ENCODE measurements at places on chromosomes 4 and X.

DNA sequence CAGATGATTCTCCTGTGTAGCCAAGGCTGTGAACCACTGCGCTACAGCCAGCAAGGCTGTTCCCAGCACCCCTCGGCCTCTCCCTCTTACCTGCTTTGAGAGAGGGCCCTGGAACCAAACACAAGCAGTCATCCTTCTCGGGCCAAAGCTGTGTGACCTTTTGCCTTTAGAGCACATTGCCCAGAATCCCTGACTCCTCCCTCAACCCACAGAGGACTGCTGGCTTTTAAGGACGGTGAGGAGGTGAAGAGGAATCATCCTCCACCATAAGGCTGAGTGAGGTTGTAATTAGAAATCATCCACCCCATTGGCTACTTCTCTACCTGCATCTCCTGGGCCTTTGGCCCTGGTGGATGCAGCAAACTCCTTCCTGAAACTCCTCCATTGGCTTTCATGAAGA lies 93.6 kb upstream of the PJA1 start:
- DNase-seq = no peak

DNA sequence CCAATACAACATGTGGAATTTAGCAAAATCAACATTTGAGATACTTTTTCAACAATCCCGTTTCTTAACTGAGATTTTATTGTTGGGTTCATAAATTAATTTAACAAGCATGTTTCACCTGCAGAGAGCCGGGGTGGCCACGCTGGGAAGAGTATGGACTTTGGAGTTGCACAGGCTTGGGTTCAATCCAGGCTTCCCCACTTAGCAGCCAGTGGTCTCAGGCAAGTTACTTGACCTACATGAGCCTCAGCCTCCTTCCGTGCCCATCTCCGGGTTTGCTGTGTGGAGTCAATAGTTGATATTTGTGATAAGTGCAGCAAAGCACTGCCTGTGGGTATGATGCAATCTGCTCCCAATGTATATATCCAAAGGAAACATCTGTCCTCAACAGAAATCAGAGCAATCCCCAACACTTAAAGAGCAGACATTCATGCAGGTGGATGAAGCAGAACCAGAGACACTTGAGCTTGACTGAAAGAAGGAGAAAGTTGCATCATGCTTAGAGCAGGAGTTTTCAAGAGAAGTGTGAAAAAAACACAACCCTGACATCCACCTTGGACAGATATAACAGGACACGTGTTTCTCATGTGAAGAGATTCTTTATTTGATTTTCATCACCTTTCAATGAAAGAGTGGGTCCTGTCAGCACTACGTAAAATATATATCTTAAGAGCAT lies 5.1 kb downstream of the CYTL1 start:
- DNase-seq = no peak

- peak; percentile 24 for DNase-seq
These were observed 2.4 kb upstream of the FGFRL1 start for GRCh38 chr4:1008840-1009541.

DNA sequence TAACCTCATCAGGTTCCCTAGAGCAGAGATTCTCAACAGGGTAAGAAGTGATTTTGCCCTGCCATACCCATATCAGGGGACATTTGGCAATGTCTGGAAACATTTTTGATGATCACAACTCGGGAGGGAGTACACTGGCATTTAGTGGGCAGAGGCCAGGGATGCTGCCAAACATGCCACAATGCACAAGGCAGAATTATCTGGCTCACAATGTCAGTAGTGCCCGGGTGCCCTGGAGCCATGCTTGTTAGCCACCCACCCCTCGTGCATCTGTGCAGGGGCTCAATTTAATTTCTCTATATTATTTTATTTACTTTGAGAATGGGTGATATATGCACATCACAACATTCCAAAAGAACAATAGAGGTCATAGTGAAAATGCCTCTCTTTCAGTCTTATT lies 82.0 kb upstream of the DHX15 start:
- DNase-seq = no peak

- DNase-seq = peak; percentile 39
These were observed 7.7 kb downstream of the AMMECR1 start for GRCh38 chrX:110310000-110310790.

- no peak for DNase-seq
These were observed 143.6 kb upstream of the ZCCHC13 start for GRCh38 chrX:74160358-74160757.

- peak; percentile 70 for DNase-seq
These were observed 72.9 kb upstream of the ENOX2 start for GRCh38 chrX:130975947-130976346.
